AG08396 (cell line): ENCODE measurements at places on chromosomes 4 and X.

DNA sequence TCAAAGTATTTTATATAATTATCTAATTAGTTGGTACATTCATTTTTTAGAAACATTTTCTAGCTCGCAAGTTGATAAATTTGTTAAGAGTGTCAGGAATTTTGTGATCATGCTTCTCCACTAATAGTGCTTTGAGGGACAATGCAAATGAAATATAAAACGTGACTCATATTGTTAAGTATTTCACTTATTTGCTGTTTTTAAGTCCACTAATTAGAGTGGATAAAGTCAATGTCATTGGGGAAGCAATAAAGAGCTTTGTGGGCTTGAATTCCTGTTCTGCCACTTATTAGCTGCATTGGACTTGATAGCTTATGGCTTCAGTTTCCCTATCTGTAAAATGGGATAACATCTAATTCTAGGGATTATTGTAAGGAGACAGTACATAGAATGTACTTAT lies 26.5 kb upstream of the ANAPC4 start:
- no peak for DNase-seq

- no peak for DNase-seq
Observed at GRCh38 chrX:150616863-150617198, 48.4 kb downstream of the MTM1 start.

DNA sequence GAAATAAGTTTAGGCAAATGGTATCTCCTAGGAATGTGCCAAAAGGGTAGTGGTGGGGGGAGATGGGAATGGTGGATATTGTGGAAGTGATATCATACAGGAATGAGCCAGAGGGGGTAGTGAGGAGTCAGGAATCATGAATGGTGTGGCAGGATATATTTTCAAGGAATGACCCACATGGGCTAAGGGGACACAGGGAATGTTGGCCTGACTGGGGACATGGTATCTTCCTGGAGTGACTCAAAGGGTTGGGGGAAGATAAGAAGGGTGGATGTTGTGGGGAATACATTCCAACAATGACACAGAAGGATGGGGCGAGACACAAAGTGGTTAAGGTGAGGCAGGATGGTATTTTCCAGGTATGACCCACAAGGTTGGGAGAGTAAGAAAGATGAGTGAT lies 60.6 kb downstream of the MAOA start:
- DNase-seq: no peak

GRCh38 chr4:37588150-37588549 lies 98.0 kb downstream of the RELL1 start:
- DNase-seq: no peak

- no peak for DNase-seq
Observed at GRCh38 chrX:10104958-10105658, 51.7 kb upstream of the CLCN4 start.

DNA sequence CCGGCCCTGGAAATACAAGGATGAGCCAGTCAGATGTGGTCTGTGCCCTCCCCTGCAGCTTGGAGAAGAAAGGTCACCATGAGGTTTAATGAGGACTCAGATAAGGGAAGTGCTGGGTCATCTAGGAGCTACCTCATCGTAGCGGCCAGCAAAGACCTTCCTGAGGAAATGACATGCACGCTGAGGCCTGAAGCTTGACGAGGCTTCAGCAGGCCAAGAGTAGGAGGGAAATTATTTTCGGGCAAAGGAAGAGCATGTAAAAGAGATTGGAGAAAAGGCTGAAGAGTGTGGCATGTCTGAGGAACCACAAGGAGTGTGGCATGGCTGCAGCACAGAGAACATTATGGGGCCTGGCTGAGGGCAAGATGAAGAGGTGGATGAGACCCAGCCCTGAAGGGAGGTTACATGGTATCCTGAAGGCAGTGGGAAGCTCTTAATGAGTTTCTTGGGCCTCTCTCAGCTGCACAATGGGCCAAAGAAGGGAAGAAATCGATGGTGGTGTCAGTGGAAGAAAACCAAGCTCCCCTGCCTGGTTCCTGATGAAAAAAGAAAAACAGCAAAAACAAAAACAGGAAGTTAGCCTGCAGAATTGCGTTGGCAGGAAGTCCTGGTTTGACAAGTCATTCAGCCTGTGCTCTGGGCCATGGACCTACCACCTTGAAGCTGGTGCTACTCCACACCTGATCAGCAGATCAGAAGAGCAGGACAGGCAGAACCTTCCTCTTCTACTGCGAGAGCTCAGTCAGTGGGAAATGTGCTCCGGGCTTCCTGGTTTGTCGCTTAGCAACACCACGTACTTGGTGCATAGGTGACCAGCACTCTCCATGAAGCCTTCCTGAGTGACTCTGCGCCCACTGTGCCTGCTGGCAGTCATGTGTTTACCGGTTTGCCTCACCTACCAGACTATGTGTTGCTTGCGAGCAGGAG lies 134.5 kb upstream of the KLF3 start:
- no peak for DNase-seq

DNA sequence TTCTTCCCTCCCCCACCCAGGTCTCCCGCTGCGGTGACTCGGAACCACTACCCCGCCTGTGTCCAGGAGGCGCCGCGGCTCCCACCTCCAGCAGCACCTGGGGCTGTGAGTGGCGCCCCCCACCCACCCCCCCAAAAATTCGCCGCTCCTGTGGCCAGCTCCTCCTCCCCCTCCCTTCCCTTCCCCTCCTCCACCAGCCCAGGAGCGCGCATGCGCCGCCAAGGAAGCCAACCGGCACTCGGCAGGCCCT lies 278 bp downstream of the CLOCK start:
- peak; percentile 89 for DNase-seq

- no peak for DNase-seq
Observed at GRCh38 chr4:137200322-137200721, 332.0 kb downstream of the PCDH18 start.

GRCh38 chrX:95919605-95920004 lies 765.0 kb upstream of the DIAPH2 start:
- DNase-seq: no peak

- no peak for DNase-seq
Observed at GRCh38 chrX:37776283-37776986, 3.4 kb upstream of the CYBB start.

DNA sequence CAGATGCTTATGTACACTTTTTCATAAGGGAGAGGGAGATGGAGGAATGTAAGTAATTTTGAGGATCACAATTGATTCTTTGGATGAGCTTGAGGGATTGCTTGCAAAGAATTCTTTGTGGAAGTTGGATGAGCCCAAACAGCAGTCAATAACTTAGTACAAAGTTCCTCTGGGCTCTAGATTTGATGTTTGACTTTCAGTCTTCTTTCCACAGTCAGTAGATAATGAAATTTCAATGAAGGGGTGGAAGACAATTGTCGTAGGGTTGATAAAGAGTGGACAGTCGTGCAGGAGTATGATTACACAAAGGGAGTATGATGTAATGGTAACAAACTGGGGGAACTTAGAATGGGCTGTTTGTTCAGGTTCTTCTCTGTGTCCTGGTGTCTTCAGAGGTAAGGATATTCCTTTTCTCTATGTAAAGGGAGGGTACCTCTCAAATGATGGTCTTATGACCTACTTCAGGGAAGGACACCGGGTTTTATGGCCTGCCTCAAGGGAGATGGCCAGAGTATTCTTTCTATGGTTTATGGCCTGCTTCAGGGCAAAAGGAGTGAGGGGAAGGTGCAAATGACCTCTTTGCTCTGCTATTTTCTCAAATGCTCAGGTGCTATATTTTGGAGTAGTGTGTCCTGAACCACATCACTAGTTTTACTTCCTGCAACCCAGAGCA lies 1.7 kb upstream of the ABRAXAS1 start:
- no peak for DNase-seq

DNA sequence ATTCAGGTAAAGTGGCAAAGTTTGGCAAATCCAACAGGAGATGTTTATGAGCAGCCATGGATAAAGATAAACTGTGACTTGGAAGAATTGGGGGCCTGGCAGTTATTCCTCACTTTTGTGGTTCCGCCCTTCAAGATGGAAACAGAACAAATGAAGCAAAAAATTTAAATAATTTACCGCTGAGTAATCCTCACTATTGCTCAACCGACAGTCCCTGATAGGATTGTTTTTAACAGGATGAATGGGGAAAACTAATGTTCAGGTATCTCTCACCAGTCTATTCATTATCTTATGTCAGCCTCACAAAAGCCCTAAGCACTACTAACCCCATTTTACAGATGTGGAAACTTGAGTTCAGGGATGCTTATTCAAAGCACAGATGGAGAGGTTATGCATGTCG lies 90.8 kb downstream of the FNIP2 start:
- DNase-seq: no peak

DNA sequence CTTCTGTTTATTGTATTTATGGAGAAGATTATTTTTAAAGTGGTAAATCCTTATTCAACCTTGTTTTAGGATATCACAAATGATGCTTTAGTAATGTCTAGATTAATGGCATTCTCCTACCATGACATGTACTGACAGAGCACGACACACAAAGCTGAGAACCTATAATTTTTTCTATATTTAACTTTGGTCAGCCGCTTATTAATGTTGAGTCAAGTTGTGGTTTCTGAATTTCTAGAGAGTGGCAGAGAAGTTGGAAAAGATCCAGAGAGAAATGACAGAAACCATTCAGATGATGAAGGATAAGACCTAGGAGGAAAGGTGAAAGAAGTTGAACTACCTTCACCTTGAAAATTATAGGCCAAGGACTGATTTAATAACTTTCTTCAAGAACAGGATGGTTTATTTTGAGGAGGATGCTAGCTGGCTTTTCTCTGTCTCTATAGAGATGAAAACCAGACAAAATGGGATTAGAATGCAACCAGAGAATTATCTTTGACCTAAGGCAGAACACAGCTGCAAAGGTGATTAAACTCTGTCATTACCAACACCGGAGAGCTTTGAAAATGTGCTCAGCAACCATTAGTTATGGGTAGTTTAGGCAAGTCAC lies 62.6 kb upstream of the TSPAN5 start:
- DNase-seq: no peak

DNA sequence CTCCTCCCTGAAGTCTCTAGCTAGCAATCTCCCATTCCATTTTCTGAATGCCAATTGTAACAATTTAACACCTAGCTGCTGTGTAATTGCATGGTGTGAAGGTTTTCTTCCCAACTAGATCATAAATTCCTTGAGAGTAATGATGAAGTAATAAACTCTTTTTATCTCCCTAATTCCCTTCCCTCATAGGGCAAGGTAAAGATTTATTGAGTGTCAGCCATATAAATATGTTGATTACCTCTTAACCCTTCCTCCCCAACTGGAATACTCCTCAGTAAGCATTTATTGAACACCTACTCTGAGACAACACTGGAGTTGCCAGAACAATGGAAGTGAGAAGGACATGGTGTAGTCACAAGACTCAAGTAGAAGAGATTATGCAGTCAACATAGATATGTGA lies 112.7 kb downstream of the CLCN5 start:
- no peak for DNase-seq

DNA sequence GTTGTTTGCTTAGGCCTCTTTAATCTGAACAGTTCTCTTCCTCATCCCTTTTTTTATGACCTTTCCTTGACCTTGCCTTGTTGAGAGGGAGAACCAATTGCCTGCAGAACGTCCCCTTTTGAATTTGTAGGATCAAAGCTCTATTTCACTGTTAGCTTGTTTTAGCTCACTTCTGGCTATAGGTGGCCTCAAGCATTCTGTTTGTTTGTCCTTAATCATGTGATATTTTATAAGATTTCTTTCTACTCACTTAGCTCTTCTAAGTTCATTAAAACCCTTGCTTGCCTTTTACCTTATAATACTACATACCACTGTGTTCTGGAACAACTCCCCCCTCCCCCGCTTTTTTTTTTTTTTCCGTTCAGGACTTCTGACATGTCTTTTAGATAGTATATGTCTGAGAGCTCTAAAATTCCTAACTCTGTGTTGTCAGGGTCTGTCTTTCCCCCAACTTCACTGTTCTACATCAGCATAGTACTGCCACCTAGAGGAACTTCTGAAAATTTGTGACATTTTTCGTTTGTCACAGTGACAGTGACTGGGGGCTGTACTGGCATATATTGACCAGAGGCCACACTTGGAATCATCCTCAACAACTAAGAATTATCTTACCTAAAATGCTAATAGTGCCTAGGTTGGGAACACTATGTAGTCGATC lies 128.5 kb downstream of the LARP7 start:
- DNase-seq: peak; percentile 27

DNA sequence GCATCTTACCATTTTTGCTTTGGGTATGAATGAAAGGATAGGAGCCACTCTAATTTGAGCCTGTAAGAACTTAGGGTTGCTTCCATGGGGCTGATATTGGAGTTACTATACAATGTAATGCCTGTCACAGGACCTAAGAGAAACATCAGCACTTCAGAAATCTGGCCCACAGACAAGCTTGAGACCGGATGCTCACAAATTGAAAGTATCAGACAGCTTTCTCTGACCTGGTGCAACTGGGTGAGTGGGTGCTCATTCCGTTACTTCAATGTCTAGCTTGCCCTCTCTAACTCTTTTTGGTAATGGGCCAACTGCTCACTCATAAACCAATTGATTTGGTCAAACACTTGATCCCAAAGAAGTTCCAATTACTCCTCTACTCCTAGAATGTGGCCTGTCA lies 62.1 kb downstream of the GPC4 start:
- DNase-seq: no peak

DNA sequence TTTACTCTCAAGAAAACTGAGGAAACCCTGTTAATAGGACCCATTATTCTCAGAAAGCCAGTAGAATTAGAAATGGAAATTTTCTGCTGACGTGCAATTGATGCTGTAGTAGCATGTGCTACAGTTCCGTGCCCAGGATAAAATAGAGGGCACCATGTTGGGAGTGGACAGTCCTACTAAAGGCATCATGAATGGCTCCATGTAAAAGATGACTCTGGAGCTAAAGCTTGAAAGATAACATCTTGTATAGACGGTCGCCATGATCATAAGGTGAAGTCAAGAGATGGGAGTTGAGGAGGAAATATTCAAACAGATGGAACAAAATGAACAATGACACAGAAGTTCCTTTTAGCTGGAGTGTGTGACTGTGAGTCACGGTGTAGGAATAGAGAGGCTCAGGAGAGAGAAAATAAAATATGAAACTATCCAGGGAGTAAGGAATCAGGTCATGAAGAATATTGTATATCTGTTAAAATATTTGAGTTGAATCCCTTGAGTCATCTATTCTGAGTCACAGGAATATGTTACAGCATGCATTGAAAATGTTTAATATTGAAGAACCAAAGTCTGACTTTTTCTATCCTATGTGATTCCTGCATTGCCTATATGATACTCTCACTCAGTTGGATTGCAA lies 31.8 kb downstream of the ANXA10 start:
- no peak for DNase-seq

DNA sequence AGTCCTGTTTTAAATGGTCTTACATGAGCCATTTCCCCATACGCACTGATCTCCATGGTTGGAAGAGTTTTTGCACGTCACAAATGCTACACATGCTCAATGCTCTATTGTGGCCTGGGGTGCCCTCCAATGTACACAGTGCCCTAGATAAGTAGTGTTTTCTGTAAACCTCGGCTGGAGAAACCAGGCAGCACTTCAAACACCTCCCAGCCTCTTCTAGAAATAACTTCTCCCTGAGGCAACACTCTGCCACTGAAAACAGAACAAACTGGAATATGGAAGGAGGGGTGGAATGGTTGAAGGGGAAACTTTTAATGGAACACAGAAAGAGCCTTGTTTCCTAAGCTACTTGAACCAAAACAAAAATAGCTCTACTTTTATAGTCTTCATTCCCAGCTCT lies 123.9 kb upstream of the CBR4 start:
- DNase-seq: no peak

GRCh38 chr4:61541459-61541858 lies 341.3 kb downstream of the ADGRL3 start:
- no peak for DNase-seq

- DNase-seq: no peak
Observed at GRCh38 chrX:292900-293897, 12.0 kb downstream of the PLCXD1 start.

GRCh38 chrX:19625612-19626011 lies 110.3 kb upstream of the MAP3K15 start:
- no peak for DNase-seq
